Transverse colon (tissue), 4 donors: ENCODE measurements at places on chromosomes 5 and 9.
A peak's percentile ranks its signal among the peaks of the same experiment; 100 is the strongest.

DNA sequence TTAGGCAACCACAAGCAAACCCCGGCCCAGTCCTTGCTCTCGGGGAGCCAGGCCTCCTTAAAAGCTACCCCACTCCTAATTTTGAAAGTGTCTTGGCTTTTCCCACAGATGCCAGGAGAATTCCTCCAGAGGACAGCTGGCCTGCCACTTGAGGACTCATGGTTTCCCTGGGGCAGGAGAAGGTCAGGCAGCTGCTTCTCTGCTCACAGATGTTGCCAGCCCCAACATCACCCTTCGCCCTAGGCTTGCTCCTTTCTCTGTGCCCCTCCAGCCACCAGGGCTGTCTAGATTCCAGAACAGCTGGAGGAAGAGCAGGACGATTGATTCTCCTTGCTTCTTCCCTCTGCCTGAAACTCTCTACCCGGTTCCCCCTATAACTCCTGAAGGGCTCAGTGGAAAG is 8.5 kb downstream of the GGTA1 start:
- no peak for DNase-seq

DNA sequence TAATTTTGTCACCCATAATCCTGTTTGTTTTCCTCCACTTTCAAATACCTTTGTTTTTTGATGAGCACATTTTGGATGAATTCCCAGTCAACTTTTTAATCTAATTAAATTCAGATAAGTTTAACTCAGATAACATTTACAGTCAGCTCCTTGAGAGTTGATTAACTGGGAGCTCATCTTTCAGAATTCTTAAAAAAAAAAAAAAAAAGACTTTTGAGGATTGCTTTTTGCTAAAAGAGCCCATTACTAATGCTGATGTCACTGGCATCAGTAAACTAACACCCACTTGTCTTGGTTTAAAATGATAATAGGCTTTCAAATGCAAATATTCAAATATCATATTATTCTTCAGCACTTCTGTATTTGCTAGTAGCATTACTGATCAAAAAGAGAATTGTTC is 47.1 kb upstream of the NFIB start:
- DNase-seq: no peak

GRCh38 chr9:123445116-123445515 is 89.1 kb downstream of the CRB2 start:
- no peak for DNase-seq

DNA sequence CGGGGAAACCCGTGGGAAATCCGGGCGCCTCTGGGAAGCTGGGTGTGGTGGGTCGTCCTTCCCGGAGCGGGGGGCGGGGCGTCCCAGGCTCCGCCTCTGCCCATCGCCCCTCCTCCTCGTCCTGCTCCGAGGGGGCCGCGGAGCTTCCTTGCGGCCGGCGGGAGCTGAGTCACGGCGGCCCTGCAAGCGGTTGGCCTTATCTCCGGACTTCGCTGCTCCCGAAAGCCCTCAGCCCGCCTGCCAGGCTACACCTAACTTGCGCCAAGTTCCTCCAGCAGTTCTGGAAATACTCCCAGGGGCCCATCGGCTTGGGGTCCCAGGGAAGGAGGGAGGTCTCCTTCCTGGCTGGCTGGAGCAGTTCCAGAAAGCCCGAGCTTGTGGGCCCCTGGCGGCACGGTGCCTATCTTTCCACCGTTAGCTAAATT is 54.1 kb upstream of the CDKN2AIPNL start:
- peak; percentile 94 for DNase-seq

GRCh38 chr9:32526041-32526706 is at the start of gene RIGI:
Gene RIGI, minus strand, starts transcription at chr9:32526196. Its CDS starts 30 bp downstream, at chr9:32526166.
- DNase-seq: peak; percentile 94

DNA sequence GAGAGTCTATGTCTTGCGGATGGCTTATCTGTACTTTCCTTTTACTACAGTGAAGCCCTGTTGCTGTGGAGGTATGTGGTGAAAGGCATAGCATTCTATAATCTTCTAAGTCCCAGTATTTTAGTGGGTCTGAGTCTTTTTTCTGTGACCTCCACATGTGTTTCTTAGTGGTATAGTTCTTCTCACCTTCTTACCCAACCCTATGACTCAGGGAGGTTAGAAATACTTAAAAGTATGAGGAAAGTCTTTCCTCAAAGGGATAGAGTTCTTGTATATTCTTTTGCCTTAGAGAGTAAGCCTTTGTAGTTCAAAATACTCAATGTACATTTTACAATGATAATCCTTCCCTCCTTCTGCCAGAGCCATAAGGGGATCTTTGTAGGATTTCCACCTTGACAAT is 621.9 kb upstream of the CTNND2 start:
- no peak for DNase-seq

GRCh38 chr5:2761921-2762488 is 10.5 kb upstream of the IRX2 start:
- no peak for DNase-seq

DNA sequence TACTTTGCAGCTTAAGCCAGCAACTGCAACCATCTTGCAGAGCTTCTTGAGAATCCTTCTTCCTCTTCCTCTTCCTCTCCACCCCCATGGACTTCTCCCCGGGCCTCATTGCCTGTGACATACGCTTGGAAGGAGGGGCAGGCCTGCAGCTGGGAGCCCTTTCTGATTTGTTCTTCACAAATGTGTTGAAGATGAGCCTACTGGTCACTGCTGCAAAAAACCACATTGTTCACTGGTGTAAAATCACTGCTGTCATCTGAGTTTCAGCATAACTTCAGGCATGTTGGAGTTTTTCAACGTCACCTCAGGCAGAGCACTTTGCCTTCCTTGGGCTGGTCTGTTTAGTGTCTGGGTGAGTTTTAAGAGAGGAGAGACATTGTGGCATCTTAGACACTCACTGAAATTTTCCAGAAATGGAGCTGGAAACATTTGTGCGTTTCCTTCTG is 7.9 kb downstream of the TJP2 start:
- DNase-seq: no peak

GRCh38 chr9:3125602-3126405 is 281.9 kb upstream of the PUM3 start:
- no peak for DNase-seq

GRCh38 chr5:168697034-168697720 is 118.0 kb upstream of the PANK3 start:
- DNase-seq: no peak

GRCh38 chr5:177445052-177445916 is 1.3 kb upstream of the PRR7 start:
- no peak for DNase-seq

DNA sequence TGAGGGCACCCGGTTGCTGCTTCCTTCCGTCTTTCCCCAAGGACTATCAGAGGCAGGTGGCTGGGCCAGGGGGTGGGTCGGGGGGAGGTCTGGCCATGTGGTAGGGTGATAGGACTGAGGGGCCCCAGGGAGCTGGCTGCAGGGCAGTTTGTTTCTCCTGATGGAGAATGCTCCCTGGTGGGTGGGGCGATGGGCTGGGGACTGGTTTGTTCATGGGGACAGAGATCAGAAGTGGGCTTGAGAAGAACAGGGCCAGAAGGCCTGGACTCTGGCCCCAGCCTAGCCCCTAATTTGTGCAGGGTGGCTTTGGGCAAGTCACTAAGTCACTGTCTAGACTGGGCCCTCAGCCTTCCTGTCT is 117.4 kb downstream of the RGS3 start:
- no peak for DNase-seq

- peak; percentile 82 for DNase-seq
Observed at GRCh38 chr5:177431317-177432142, 5.1 kb downstream of the GRK6 start.

GRCh38 chr9:120485788-120486187 is 94.2 kb downstream of the CDK5RAP2 start:
- DNase-seq: no peak

- no peak for DNase-seq
Observed at GRCh38 chr9:132896906-132897305, 18.2 kb downstream of the SPACA9 start.

GRCh38 chr5:72651779-72652178 is 144.6 kb upstream of the ZNF366 start:
- DNase-seq: no peak

DNA sequence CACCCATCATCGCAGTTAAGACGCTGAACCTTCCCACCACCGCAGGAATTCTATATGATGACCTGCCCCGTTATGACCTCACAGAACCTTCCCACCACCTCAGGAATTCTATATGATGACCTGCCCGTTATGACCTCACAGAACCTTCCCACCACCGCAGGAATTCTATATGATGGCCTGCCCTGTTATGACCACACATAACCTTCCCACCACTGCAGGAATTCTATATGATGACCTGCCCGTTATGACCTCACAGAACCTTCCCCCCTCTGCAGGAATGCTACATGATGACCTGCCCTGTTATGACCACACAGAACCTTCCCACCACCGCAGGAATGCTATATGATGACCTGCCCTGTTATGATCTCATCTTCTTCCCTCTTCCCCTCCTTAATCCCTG is 64.3 kb downstream of the IRX1 start:
- DNase-seq: no peak

- no peak for DNase-seq
Observed at GRCh38 chr5:13606051-13606450, 338.4 kb downstream of the DNAH5 start.

- no peak for DNase-seq
Observed at GRCh38 chr5:11514705-11515432, 389.4 kb downstream of the CTNND2 start.

GRCh38 chr5:104189909-104190308 is 627.3 kb upstream of the NUDT12 start:
- DNase-seq: no peak

GRCh38 chr5:154562244-154562880 is 84.3 kb upstream of the HAND1 start:
- no peak for DNase-seq

DNA sequence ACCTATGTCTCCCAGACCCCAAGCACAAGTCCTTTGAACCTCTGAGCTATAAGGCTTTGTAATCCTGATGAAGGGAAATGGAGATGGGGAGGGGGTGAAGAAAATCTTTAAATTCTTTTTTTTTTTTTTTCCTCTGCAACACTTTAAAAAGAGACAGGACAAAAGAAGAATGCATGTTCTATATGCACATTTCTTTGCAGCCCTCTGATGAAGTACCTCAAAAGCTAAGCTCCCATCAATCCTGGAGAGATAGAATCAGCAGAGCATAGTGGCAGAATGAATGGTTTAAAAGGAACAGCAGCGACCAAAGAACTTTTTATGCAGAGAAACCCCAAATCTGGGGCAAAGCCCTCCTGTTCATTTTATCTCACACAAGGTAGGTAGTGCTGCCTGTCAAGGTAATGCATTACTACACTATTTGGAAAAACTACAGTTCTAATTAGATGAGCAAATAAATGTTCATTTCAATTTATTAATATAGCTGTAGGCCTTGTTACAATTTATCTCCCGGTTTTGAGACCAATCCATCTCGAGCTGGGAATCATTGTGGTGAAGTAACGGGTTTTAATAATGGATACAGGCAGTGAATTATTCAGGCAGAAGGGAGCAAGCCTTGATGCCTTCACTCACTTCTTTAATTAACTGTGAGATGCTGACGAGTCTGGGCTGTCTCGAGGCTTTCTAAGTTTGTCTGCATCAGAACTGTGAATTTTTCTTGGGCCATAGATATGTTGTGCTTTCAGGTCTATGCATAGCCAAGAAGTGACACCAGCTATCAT is 173.5 kb upstream of the ZNF608 start:
- no peak for DNase-seq

DNA sequence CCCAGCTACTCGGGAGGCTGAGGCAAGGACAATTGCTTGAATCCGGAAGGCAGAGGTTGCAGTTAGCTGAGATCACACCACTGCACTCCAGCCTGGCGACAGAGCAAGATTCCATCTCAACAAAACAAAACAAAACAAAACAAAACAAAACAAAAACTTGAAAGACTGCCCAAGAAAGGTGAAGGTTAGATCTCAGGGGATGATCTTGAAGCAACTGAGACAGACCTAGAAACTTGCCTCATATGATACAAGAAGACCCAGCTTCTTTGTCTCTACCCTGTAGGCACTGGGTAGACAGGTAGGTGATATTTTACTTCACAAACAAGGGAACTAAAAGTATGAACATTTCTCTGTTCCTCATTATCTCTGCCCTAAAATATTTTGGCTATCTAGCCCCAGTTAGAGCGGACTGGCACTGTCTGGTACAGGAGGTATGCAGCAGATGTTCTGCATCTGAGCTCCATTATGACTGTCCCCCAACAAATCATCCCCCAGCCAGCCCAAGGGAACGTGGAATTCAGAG is 26.3 kb upstream of the SHOC1 start:
- no peak for DNase-seq

DNA sequence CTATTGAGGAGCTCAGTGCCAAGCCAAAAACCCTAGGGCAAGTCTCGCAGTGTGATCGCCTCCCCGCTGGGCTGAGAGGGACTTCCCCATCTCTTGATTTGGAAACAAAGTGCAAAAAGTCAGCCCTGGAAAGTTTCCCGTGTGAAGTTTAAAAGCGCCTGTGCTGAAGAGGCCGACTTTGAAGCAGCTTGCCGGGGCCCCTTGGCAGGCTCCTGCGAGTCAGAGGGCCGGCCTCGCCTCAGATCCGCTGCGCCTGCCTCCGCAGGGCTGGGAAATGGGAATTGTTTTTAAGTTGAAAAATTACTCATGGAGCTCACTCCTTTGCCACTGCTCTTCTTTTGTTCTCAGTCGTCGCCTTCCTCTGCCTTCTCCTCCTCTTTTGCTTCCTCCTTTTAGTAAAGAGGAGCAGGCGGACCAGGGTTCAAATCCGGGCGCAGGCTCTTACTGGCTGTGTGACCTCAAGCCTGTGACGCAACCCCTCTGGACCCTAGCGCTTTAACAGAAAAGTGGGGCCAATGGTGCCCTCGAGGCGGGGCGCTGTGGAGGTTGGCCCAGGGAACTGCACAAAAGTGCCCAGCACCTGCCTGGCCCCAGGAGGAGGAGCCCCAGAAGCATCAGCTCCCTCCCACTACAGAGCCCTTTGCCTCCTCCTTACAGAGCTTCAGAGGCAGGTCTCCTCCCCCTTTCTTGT is 14.7 kb upstream of the LHX2 start:
- no peak for DNase-seq

DNA sequence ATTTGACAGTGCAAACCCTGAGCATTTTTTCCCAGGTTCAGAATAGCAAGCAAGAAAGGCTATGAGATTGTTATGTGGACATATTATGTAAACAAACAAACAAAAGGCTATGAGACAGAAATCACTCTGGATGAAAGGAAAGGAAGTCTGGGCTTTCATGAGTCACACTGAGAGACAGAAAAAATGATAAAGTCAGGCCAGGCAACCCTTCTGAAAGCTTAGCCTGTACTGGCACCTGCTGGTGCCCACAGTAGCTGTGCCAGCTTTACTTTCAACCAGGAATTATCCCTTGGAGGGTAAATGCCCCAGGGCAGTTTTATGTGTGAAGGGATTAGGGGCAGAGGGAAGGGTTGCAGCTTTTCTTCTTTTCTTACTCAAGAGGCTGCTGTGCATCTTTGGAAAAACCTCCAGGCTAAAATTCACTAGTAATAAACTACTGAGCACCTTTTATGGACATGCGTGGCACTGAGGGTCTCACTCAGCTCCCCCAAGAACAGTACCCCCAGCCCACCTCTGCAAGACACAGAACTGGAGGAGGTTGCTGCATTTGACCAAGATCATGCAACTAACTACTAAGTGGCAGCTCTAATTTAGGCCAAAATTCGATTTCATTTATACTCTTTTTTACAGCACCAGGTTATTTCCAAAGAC is 41.7 kb downstream of the ACTL7B start:
- no peak for DNase-seq

GRCh38 chr5:100900796-100901781 is 2.0 kb downstream of the ST8SIA4 start:
- DNase-seq: peak; percentile 81

GRCh38 chr5:124060413-124061067 is 548.6 kb downstream of the CSNK1G3 start:
- DNase-seq: no peak

- no peak for DNase-seq
Observed at GRCh38 chr9:116673375-116673774, 13.7 kb upstream of the TRIM32 start.

- DNase-seq: no peak
Observed at GRCh38 chr9:77939149-77939668, 92.4 kb downstream of the GNAQ start.

GRCh38 chr5:27906931-27907601 is 868.7 kb upstream of the CDH9 start:
- DNase-seq: no peak
